ENCODE measurements at places on chromosomes 4 and X. TPM values are rescaled to one million over a fixed set of nuclear protein-coding genes. Genes with fewer than 3 reads are reported as not detected.

- no peak for DNase-seq
Measured at GRCh38 chrX:43175434-43175833, 397.5 kb upstream of the PPP1R2C start.

CTSO gene
- 1.7 TPM for total RNA-seq

NUDT10 gene
- total RNA-seq: 18.3 TPM

DNA sequence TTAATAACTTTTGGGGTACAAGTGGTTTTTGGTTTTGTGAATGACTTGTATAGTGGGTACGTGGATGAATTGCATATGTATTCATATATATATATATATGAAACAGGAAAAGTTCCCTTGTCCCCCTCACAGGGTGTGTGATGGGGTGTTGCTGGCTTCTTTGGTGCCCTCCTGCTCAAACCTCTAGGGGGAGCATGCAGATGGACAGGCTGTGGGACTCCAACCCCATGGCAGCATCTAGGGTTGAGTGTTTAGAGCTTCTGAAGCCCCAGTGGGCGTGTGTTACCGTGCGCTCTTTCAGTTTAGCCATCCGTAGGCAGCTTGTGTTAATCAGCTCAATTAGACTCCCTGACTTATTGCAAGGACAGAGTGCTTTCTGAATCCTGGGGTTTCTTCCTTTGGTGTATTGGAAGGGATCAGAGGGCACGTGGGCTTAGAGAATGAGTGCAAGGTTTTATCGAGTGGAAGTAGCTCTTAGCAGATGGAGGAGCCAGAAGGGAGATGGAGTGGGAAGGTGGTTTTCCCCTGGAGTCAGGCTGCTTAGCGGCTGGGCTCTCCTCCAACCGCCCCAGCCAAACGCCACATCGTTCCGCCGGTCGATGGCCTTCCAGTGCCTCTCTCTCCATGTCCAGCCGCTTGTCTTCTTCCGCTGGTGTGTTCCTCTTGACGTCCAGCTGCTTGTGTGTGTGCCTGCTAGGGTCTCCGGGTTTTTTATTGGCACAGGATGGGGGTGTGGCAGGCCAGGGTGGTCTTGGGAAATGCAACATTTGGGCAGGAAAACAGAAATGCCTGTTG is 674.4 kb upstream of the LCORL start:
- no peak for DNase-seq

- no peak for DNase-seq
Measured at GRCh38 chr4:5033281-5033841, 14.1 kb upstream of the CYTL1 start.

TENM3 gene
- 46.9 TPM for total RNA-seq

GRCh38 chr4:169823685-169824084 is 65.9 kb upstream of the HPF1 start:
- DNase-seq: peak; percentile 46

TLR7 gene
- not detected for total RNA-seq

- no peak for DNase-seq
Measured at GRCh38 chr4:61590881-61591280, 390.8 kb downstream of the ADGRL3 start.

DNAAF6 gene
- not detected for total RNA-seq

GRCh38 chrX:72715546-72715945 is 1.4 kb upstream of the PHKA1 start:
- DNase-seq: no peak

- DNase-seq: no peak
Measured at GRCh38 chrX:50495616-50496015, 25.0 kb upstream of the DGKK start.

H2BW2 gene
- total RNA-seq: 0.20 TPM

GRCh38 chrX:149398027-149398426 is 107.1 kb downstream of the IDS start:
- no peak for DNase-seq

ENAM gene
- total RNA-seq: not detected

DNA sequence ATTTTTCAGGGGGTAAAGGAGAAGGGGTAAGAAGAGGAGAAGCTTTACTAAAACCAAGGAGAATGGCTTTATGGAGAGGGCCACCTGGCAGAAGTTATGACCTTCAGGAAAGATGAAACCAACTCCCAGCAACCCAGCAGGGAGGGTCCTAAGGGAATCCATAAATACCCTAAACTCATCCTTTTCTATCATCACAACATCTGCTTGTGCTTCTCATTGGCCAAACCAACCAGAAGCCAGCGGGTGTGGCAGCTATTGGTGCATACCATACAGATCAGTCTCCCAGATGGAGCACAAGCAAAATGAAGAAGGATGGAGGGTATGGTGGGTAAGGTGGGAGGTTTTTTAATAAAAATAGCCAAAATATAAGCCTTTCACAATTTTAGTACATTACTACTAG is 58.5 kb upstream of the ARSJ start:
- DNase-seq: no peak

GRCh38 chr4:75525910-75526309 is 11.6 kb downstream of the THAP6 start:
- no peak for DNase-seq

DNA sequence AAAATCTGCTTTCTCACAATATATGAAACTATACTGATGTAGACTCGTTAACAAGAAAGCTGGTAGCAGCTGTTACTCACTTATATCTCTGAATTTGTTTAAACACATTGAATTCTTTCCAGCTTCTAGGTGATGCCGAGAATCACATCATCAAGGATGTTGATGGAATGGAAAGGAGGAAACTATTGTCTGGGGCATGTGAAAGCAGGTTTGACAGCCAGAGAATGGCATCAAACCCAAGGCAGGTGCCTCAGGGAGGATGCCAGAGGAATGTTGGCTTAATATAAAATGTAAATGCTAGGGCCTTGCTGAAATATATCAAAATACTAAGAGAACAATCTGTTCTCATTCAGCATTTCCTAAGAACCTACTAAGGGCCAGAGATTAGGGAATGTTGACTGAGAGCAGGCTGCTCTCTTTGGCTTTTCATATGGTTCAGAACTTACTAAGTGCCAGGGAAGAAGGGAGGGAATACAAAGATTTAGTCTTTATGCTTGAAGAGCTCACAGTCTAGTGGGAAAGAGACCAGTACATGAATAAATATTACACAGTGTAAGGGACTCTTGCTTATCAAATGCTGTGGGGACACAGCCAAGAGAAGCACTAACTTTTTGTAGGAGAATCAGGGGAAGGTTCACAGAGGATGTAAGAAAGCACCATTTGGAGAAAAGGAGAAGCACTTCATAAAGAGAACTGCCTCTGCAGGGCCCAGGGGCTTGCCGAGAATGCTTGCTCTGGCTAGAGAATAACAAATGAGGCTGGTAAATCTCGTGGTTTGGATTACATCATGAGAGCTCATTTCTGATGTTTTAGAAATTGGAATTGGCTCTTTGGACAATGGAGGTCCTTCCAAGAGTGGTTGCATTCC is 14.7 kb downstream of the SLIT2 start:
- DNase-seq: no peak

- no peak for DNase-seq
Measured at GRCh38 chrX:149541521-149542047, 772 bp downstream of the EOLA1 start.

DNA sequence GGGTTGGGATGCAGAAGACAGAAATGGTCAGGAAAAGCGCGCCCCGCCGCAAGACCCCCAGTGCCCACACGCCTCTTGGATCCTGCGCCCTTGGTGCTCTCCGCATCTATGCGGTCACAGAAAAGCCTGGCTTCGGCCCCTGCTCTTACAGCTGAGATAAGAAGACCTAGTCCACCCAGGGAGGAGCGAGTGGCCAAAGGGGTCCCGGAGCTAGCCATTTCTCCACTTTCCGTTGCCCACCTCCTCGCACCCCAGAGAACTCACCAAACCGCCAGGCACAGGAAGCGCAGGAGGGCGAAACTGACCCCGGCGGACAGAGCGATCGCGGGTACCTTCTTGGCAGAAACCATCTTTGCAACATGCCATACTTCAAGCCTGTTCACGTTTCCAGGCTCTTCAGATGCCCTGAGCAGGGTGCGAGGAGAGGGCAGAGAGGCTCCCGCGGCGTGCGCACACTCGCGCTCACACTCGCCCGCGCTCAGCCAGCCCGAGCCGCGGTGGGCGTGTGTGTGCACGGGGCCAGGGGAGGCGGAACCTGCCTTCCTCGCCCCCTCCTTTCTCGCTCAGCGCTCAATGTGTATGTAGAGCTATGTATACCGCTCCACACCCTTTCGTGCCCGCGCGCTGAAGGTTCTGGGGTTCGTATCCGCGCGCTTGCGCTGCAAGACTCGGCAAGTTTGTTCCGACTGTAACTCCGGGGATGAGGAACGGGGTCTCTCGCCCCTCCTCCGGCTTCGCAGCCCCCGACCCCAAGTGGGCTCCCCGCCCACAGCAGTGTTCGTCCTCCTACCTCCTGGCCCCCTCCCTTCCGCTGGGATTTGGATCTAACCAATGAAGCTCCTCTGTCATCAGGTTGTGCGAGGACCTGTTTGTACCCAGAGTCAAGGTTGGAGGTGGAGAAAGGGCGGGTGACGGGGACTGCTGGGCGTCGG is at the start of gene GABRA4:
Gene GABRA4 (minus strand): TSS at position 507 of the 932 bp plus-strand sequence. CDS start 157 bp downstream, at position 350.
- peak; percentile 2 for DNase-seq

RADX gene
- 17.4 TPM for total RNA-seq
